SJSA1 (cell line): ENCODE measurements at places on chromosomes 6 and 20. TPM values are rescaled to one million over a fixed set of nuclear protein-coding genes. Genes with fewer than 3 reads are reported as not detected.

Gene TCP11
- total RNA-seq: 0.60 and 1.6 TPM in 2 replicates

Gene SCUBE3
- total RNA-seq: 2.6 and 4.7 TPM in 2 replicates

Gene PRDM1
- 0.84 and 1.3 TPM in 2 replicates for total RNA-seq

GRCh38 chr20:10478205-10478604 lies 43.1 kb downstream of the SLX4IP start:
- no peak for DNase-seq

DNA sequence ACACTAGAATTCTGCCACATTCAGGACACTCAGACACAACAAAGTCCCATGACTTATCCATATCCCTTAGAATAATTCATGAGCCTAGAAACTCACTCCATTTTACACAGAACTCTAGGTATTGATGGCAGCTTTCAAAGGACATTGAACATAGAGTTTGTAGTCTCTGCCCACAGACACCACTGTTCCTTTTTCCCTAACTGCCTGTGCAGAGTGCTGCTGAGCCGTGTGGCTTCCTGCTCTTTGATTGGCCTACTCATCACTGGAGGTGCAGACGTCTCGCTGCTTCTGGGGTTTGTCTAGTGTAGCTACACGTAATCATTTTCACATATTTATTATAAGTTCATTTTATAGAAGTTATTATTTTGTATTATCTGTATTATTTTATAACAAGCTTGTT lies 407.6 kb downstream of the PREX1 start:
- no peak for DNase-seq

Gene LINC00237
- not detected in 2 replicates for total RNA-seq

- DNase-seq: no peak
Observed at GRCh38 chr6:157397660-157398059, 16.7 kb downstream of the ZDHHC14 start.

- DNase-seq: no peak
Observed at GRCh38 chr6:168216117-168216516, 103.5 kb downstream of the DACT2 start.

DNA sequence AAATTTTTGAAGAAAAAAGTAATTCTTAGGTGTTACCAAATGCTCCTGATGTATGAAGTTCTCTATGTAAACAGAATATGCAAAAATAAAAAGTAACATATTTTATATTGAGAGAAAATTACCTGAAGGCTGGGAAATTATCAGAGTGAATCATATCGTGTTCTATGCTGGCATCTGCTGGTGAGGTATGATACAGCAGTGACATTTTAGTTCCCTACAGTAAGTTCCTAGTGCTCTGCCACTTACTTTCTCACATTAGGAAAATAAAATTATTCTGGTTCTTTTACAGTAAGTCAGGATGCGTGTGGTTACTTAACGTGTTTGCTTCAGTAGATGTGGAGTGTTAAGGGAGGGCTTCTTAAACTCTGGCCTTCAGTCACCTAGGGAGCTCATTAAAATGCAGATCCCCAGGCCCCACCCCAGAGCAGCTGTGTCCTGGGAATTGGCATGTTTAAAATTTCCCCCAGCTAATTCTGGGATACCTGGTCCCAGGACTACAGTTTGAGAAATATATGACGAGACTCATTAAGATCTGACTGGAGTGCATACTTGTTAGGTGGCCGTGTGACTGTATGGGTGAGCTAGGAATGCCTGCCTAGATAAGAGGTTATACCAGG lies 3.2 kb downstream of the ACTR5 start:
- no peak for DNase-seq

GRCh38 chr20:42020316-42020715 lies 402.1 kb upstream of the CHD6 start:
- no peak for DNase-seq

GRCh38 chr6:112298816-112299281 lies 44.5 kb upstream of the LAMA4 start:
- DNase-seq: no peak

Gene TMEM151B
- not detected in 2 replicates for total RNA-seq

Gene FAM83B
- not detected in 2 replicates for total RNA-seq

Gene METTL24
- 0.58 TPM in 1 of 2 replicates, not detected in the other for total RNA-seq

GRCh38 chr6:139028215-139028657 lies 309 bp upstream of the ABRACL start:
- no peak for DNase-seq

GRCh38 chr6:44681761-44682160 lies 294.3 kb downstream of the CDC5L start:
- DNase-seq: peak; percentile 30

Gene ZKSCAN8
- total RNA-seq: 8.2 and 12.4 TPM in 2 replicates

- no peak for DNase-seq
Observed at GRCh38 chr6:147278891-147279290, 74.7 kb downstream of the STXBP5 start.

Gene TP53TG5
- not detected in 2 replicates for total RNA-seq

DNA sequence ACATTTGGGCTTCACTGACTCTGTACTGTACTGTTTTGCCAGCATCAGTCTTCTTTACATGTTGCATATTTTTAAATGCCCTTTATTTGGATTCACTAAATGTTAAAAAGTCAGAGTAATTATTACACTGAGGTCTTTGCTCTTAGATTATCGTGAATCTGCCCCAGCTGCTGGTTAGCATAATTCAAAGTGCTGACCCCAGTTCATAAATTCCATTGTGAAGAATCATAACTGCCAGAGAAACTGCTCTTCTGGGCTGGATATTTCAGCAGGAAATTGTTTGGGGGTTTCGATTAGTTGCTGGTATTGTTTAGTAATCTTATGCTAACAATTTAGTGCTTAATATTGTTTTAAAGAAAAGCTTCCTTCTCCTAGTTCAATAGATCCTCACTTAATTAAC lies 682.1 kb upstream of the MAP3K7 start:
- DNase-seq: no peak

Gene PTCHD4
- total RNA-seq: 1.4 and 2.9 TPM in 2 replicates

DNA sequence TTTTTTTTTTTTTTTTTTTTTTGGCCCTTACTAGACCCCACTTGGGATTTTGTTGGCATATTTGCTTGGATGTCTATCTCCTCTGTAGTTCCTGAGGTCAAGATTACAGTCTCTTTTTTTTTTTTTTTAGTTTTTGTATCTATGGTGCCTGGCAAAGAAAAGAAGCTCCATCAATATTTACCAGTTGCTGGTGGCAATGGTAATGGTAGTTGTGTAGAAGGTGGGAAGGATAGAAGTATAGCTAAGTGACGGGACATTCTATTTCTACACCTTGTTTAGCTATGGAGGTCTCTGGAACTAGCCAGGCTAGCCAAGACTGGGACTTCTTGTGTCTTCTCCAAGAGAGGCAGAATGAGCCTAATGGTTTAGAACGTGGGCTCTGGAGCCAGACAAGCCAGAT lies 42.2 kb upstream of the TNFAIP3 start:
- DNase-seq: no peak

GRCh38 chr6:56289721-56290120 lies 42.3 kb upstream of the COL21A1 start:
- DNase-seq: no peak

Gene COL11A2
- 0.32 TPM in 1 of 2 replicates, not detected in the other for total RNA-seq

Gene TSPYL1
- total RNA-seq: 58.7 and 65.1 TPM in 2 replicates

DNA sequence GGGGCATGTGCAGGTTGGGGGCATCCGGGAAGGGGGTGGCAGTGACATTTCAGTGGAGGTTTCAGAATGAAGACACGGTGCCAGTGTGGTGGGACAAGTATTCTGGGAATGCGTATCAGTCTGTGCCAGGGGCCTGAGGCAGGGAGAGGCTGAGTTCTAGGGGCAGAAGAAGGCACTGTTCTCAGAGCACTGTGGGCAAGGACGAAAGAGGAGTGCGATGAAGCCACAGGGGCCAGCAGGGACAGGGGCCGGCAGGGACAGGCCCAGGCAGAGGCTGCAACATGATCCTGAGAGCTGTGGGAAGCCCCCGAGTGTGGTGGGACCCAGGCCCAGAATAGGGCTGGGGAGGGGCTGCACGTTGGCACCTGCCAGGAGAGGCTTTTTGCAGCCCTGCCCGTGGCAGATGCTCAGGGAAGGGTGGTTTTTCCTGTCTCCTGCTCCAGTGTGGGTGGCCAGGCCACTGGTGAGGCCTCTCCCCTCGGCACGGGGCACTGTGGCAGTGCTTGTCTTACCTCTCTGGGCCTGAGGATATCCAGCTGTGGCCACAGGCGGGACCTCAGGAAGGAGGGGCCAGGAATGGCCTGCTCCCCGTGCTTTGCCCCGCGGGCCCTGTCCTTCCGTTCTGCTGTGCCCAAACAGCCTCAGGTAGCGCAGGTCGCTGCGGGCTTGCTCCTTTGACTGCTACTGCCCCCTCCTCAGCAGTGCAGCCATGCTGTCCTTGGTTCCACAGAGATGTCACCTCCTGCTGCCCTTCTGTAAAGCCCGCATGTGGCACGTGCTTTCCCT lies 10.0 kb downstream of the ENTPD6 start:
- DNase-seq: no peak

GRCh38 chr20:41279546-41280225 lies 37.8 kb downstream of the ZHX3 start:
- DNase-seq: no peak

DNA sequence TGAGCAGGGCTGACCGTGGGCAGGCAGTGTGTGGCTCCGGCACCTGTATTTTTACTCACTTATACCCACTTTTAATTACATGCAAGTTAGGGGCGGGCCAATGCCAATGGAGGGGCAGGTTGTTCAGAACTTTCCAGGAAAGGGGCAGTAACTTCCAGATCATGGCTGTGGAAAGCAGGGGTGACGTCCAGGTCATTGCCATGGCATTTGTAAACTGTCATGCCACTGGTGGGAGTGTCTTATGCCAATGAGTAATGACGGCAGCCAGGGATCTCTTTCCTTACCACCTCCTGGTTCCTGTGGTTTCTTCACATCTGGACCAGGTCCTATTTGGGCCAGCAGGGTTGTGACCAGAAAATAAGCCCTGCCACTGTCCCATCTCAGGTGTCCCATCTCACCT lies 258.7 kb downstream of the THBS2 start:
- DNase-seq: no peak

GRCh38 chr6:163017801-163018200 lies 290.0 kb downstream of the PACRG start:
- DNase-seq: no peak

Gene UNC5CL
- 0.47 TPM in 1 of 2 replicates, not detected in the other for total RNA-seq

DNA sequence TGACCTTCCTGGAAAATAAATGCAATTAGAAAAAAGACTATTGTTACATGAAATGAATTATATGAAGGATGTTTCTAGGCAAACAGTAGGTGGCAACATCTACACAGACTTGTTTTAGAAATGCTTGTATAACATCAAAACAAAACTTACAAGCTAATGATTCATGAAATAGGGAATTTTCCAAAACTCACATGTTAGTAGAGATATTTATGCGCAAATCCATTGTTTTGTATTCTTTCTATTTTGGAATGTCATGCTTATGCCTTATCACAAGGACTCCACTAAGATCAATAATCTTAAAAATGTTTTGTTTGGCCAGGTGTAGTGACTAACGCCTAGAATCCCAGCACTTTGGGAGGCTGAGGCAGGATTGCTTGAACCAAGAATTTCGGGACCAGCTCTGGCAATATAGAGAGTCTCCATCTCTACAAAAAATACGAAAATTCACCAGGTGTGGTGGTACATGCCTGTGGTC lies 32.3 kb upstream of the LGSN start:
- no peak for DNase-seq

- DNase-seq: no peak
Observed at GRCh38 chr6:18562726-18563125, 175.6 kb downstream of the RNF144B start.

DNA sequence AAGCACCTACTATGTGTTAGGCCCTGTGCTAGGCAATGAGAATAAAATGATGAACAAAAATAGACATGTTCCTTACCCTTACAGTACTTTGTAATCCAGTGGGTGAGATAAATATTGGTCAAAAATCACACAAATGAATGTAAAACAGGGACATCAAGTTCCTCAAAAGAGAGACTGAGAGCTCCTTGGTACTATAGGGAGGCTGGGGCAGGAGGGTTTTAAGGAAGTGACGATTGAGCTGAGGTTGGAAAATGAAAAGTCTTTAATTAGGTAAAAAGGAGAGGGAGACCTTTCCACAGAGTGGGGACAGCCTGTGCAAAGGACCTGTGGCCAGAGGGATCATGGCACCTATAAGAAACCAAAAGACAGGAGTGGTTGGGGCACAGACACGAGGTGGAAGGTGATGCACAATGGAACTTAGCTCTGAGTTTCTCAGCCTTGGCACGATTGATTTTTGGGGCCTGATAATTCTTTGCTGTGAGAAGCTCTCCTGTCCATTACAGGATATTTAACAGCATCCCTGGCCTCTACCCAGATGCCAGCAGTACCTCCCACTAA lies 140.3 kb downstream of the CEP57L1 start:
- DNase-seq: no peak

Gene GID8
- total RNA-seq: 14.2 and 20.7 TPM in 2 replicates

GRCh38 chr6:143176090-143177021 lies 115.7 kb downstream of the AIG1 start:
- peak; percentile 73 for DNase-seq

GRCh38 chr6:11975353-11975977 lies 36.6 kb upstream of the HIVEP1 start:
- no peak for DNase-seq

Gene ACAT2
- total RNA-seq: 81.8 and 120 TPM in 2 replicates

Gene CEP162
- total RNA-seq: 10.2 and 15.9 TPM in 2 replicates

Gene SF3B5
- 150 and 199 TPM in 2 replicates for total RNA-seq

GRCh38 chr6:100228437-100228833 lies 234.4 kb upstream of the MCHR2 start:
- no peak for DNase-seq

Gene XKR7
- total RNA-seq: not detected in 2 replicates

- DNase-seq: no peak
Observed at GRCh38 chr20:35134472-35134871, 12.7 kb downstream of the EDEM2 start.

Gene CYP39A1
- total RNA-seq: 1.6 and 2.1 TPM in 2 replicates

DNA sequence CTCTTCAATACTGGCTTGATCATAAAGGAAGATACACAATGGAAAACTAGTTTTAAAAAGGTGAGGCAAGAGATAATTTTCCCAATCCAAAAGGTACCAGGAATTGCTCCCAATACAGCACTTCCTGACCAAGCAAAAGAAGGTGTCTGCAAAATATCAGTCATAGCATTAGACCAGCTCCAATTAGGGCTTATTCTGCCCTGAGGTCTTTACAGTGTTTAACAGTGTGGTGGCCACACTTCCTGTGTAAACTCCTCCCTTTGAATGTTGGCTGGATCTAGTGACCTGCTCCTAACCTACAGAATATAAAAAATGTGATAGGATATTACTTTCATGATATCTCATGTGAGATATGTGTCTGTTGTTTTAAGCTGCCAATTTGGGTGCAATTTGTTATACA lies 57.1 kb upstream of the BTN3A2 start:
- DNase-seq: no peak

- no peak for DNase-seq
Observed at GRCh38 chr20:62588458-62589149, 53.7 kb upstream of the SLCO4A1 start.
